ENCODE measurements at places on chromosomes 3 and 15.

GRCh38 chr15:57326196-57326595 lies 50.1 kb upstream of the CGNL1 start:
- DNase-seq = no peak

GRCh38 chr15:74406992-74407705 lies 26.6 kb downstream of the SEMA7A start:
- no peak for DNase-seq

DNA sequence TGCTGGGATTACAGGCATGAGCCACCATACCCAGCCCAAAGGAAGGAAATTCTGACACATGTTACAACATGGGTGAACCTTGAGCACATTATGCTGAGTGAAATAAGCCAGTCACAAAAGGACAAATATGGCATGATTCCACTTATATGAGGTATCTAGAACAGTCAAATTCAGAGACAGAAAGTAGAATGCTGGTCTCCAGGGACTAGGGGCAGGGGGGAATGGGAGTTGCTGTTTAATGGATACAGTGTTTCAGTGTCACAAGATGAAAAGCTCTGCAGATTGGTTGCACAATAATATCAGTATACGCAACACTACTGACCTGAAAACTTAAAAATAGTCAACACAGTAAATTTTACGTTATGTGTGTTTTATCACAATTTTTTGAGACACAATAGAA lies 4.1 kb downstream of the SPATA12 start:
- no peak for DNase-seq

- no peak for DNase-seq
Observed at GRCh38 chr15:50066666-50067065, 52.4 kb downstream of the ATP8B4 start.

- DNase-seq = no peak
Observed at GRCh38 chr3:11721479-11721878, 77.8 kb upstream of the VGLL4 start.

- no peak for DNase-seq
Observed at GRCh38 chr3:46574881-46575576, 8.9 kb upstream of the LRRC2 start.

DNA sequence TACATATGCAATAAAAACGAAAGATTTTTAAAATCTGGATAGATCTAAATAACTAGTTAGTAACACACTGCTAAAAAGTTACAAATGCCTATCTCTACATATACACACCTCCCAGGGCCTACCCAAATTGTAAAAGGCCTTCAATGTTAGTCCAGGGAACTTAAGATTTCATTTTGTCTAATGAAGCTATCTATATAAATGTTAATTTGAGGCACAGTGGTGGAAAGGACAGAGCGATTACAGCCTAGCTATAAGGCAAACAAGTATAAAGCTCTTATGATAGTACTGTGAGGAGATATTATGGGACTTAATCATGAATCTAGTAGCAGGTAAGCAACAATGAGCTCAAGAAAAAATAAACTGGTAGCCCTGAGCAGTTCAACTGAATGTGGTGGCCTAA lies 101.7 kb downstream of the STAG1 start:
- DNase-seq = no peak

DNA sequence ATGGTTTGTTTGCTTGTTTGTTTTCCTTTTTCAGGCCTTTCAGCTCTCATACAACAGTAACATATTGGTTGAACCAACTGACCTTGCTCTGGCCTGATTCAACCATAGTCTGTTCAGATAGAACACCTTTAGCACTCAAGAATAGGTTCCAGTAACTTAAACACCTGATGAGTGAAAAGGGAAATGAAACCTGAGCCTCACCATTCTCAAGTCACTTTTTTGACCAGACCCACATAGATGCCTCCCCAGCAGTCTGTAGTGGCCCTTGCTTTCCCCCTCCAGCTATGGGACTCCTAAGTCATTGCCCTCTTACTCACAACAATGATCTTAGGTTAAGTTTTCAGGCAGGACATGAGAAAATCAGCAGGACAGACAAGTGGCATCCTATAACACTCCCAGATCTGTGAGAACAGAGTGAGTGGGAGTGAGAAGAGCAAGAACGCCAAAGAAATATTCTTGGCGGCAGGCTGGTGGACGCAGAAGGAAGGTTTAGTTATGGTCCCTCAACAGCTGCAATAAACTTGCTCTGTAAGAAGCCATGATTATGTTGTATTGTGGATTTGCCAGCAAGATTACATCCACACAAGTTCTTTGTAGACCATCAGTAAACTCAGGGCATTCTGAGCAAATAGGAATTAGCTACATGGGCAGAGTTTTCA lies 367.5 kb downstream of the MECOM start:
- DNase-seq = no peak

- DNase-seq = no peak
Observed at GRCh38 chr3:107436029-107436428, 58.8 kb downstream of the CCDC54 start.

DNA sequence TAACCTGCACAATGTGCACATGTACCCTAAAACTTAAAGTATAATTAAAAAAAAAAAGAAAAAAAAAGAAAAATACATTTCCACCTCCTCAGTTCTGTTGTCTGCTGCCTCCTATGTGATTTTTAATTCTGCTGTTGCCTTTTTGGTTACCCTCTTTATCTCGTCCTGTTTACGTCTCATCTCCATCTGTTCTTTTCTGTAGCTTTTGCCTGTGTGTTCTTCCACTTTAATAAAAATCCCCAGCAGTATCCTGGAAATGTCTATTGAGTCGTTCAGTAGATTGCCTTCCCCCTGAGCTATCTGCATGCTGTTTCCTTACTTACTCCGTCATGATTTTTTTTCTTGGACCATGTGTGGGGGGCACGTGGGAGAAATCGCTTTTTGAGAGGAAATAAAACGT lies 302.5 kb downstream of the FEZF2 start:
- no peak for DNase-seq

GRCh38 chr3:5239602-5240001 lies 52.1 kb downstream of the EDEM1 start:
- no peak for DNase-seq

GRCh38 chr15:89829161-89829560 lies 14.5 kb upstream of the ANPEP start:
- no peak for DNase-seq

DNA sequence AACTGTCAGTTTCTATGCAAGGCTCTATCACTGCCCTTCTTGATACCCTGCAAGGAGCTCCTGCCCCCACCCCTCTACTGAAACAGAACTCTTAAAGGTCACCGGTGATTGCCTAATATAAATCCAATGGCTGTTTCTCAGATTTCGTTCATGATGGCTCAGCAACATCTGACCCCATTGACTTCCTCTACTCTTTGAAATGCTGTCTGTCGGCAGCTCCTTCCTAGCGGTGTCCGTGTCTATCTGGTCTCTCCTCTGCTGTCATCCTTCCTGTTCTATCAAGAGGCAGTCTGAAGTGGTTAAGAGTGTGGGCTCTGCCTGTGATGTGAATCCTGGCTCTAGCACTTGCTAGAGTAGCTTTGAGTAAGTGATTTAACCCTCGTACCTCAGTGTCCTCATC lies 5.5 kb downstream of the TMEM266 start:
- DNase-seq = no peak

DNA sequence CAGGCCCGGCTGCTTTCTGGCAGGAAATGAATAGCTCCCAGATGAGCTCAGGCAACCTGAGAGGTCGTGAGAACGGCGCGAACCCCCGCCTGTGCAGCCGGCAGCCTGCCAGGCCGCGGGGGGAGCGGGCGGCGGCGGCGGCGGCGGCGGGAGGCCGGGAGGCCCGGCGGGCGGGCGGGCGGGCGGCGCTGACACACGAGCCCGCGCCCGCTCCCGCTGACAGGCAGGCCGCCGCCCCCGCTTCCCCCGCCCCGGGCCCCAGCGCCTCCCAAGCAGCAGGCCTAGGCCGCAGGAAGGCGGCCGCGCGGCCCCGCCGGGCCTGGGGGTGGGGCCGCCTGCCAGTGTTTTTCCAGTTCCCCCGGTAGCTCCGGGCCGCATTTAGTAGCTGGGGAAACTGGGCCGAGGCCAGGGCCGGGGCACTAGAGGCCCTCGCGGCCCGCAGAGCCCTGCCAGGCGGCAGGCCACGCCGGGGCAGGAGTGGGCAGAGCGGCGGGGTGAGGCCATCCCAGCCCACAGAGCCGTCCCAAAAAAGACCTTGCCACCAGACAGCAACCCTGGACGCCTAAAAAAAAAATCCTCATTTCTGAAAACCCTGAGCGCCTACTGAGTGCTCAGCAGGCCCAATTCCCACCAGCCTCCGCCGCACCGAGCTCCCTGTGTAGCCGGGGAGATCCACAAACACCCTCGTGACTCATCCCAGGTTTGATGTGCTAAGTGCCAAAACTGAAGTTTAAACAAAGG lies 5.6 kb downstream of the HES1 start:
- DNase-seq = peak; percentile 45

GRCh38 chr15:63490345-63491034 lies 13.9 kb upstream of the USP3 start:
- DNase-seq = no peak

- DNase-seq = no peak
Observed at GRCh38 chr15:85625166-85625830, 169.4 kb downstream of the KLHL25 start.
